ENCODE measurements at places on chromosomes 1 and 21.

DNA sequence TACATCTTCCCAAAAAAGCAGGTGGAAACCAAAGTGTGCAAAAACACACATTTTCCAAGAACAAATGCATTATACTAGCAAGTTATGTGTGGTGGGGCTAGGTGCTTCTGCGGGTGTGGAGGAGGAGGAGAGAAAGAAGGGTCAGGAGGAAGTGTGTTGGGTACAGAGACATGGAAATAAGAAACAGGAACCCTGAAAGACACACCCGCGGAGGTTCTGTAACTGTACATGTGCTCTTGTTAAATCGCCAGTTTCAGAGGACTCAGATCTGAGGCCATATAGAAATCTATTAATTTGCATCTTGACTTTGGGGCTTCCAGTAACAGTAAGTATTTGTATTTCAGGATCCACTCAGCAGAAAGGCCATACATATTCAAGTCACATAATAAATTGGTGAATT is 30.9 kb downstream of the ERG start:
- no peak for DNase-seq

DNA sequence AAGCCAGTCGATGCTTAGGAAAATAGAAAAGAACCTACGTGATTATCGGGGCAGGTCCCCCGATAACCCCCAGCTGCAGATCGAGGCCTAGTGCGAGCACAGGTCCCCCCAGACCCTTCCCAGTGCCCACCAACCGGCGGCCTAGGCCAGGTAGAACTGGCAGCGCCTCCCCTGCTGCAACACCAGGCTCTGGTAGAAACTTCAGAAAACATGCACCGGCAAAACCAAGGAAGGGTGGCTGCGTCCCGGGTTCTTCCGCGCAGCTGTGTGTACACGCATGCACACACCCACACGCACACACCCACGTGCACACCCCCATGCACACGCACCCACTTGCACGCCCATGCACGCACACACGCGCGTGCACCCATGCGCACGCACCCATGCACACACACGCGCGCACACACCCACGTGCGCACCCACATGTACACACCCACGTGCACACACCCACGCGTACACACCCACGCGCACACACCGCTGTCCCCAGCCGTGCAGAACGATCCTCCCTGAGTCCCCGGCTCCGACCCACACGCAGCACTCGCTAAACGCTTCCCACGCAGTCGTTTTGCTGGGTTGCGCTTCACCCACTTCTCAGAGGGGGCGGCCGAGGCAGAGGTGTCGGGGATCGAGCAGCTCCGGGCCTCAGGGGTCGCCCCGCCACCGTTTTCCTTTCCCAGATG is 5.2 kb downstream of the TSPEAR start:
- no peak for DNase-seq

- DNase-seq = peak; percentile 28
Observed at GRCh38 chr1:100445565-100445964, 92.4 kb upstream of the GPR88 start.

- DNase-seq = no peak
Observed at GRCh38 chr1:212525479-212526110, 83.0 kb upstream of the ATF3 start.

GRCh38 chr21:14086553-14086952 is 124.2 kb downstream of the LIPI start:
- no peak for DNase-seq

GRCh38 chr1:28577052-28577678 is 14.9 kb upstream of the RAB42 start:
- DNase-seq = peak; percentile 21

GRCh38 chr1:108082738-108083562 is 117.2 kb downstream of the SLC25A24 start:
- DNase-seq = no peak

DNA sequence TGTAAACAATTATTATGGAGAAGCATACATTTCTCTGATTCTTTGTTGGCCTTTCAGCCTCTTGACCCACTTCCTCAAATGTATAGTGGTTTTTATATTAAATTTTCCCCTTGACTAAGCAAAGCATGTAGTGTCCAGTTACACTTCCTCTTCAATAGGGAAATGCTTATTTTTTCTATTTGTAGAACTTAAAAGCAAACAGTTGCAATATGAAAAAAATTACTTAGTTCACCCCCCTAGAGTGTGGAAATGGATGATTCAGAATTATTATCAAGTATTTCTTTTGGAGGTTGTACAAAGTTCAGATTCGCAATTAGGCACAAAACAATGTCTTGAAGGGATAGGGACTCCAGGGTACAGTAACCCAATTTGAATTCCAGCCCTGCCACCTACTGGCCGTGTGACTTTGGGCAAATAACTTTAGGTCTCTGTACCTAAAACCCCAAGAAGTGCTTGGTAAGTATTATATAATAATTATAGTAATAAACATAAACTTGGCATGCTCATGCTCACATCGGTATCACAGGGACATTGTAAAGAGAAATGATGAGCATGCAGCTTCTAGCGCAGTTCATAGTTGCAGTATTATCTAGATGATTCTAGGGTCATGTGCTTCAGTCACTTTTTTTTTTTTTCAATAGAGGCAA is 28.6 kb upstream of the IFNGR2 start:
- peak; percentile 82 for DNase-seq

- DNase-seq = no peak
Observed at GRCh38 chr1:221622389-221622788, 119.5 kb downstream of the DUSP10 start.

GRCh38 chr1:205843036-205843859 is 6.7 kb downstream of the PM20D1 start:
- DNase-seq = no peak

GRCh38 chr1:231534703-231535159 is 6.3 kb downstream of the TSNAX start:
- no peak for DNase-seq

- peak; percentile 87 for DNase-seq
Observed at GRCh38 chr1:205335692-205336091, 14.1 kb upstream of the NUAK2 start.

DNA sequence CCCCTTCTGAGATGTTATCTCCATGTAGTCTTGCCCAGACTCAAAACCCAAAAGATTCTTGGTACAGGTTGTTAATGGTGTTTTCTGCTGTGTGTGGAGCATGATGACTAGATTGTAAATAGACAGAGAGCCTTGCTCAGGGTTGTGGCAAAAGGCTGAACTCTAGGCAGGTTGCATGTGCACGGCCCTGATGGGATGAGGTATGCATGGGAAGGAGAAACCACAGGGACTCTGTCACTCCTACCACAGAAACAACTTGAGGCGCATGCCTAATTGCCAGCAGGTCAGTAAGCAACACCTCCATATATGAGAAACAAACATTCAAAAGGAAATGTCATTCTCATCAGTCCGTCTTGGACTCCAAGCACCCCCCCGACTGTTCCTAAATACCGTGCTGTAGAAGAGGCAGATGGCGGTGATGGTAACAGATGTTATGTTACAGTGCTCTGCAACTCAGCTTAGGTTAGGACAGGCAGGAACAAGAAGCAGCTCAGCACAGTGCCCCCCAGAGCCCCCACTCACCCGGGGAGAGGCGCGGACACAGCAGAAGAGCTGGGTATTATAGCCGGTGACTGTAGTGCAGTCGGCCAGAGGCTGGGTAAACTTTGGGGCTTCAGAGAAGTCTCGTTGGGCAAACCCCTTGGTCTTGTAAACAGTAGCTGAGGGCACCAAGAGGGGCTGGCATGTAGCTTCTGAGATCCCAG is 10.9 kb downstream of the MYBPHL start:
- no peak for DNase-seq

DNA sequence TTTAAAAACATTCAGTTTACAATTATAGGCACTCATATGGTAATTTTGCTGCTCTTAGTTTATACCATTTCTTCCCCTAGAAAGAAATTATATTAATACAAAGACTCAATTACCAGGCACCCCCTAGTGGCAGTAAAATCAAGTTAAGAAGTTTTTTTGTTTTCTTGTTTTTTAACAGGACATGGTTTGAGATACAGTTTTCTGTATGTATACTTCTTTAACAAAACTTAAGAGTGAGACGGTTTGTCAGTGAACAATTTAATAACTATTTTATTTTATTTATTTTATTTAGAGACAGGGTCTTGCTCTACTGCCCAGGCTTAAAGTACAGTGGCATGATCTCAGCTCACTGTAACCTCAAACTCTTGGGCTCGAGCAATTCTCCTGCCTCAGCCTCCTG is 224.6 kb downstream of the FAF1 start:
- peak; percentile 33 for DNase-seq

- no peak for DNase-seq
Observed at GRCh38 chr1:21124846-21125245, 51.9 kb downstream of the EIF4G3 start.

DNA sequence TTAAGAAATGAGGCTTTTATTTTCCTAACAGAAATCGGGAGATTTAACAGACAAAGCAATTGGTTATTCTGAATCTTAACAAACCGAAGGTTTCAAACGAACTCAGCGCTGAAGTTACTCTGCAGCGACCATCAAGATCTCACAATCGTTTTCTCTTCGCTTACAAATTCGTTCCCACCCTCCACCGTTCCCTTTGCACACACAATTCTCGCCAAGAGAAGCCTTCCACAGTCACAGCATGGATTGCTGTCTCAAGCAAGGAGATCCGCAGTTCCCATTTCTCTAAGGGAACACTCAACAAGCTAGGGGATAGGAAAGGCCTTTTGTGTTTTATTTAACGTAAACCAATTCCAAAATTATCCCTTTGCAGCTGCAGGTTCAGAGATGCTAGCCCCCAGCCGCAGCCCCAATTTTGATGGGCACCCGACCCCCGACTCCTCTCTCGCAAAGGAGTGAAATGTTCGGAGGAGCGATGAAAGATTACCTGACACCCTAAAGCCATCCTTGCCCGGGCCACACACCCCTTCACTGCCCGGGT is 755 bp downstream of the FBXO42 start:
- DNase-seq = no peak

GRCh38 chr21:26194326-26194725 is 23.8 kb upstream of the APP start:
- DNase-seq = no peak

DNA sequence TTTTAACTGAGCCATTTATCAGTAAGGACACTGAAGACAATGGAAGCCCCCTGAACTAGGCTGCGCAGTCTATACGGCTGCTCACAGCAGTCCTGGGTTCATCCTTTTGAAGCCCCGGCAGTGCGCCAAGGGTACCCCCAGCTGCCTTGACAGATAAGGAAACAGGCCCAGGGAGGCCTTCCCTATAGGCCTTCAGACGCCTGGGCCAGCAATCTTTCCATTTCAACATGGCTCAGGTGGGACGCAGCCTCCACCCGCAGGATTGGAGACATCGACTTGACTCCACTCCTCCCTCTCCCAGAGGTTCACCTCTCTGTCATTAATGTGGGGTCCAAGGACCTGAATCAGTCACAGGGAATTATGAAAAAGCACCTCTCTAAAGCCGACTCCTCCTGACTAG is 2.8 kb upstream of the LYPD8 start:
- no peak for DNase-seq

DNA sequence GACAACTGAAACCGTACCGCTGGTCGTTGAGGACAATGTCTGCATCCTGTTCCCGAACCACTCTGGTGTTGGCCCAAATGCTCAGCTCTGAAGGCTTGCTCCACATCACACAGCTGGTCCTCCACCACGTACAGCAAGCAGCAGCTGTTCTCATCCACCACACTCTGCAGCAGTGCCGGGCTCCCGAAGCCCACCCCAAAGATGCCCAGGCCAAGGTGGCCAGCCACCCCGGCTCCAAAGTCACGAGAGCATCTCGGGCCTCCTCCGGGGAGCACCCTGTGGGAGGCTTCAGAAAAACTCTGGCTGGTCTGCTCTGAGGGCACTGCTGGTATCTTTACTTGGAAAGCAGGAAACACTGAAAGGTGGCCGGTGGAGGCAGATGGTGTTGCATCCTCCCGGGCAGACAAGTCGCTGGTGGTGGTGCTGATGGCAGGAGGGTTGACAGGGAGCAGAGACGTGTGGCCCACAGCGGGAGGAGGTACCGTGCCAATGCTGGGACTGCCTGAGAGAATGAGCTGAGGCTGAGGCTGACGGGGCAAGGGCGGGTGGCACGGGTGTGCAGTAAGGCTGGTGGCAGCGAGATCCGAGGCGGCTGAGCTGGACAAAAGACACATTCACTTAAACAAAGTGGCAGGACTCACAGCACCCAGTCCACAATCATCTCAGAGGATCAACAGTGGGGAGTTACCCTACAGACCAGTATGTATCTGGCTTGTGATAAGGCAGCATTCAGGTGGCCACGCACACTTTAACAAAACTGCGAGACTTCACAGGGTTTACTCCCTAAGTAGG is 6.5 kb upstream of the CCDC27 start:
- DNase-seq = peak; percentile 16

- no peak for DNase-seq
Observed at GRCh38 chr1:156556354-156556753, 16.0 kb downstream of the IQGAP3 start.

- DNase-seq = no peak
Observed at GRCh38 chr1:91727763-91728162, 158.2 kb downstream of the TGFBR3 start.

- no peak for DNase-seq
Observed at GRCh38 chr1:18013216-18013615, 94.4 kb upstream of the IGSF21 start.

- no peak for DNase-seq
Observed at GRCh38 chr1:241101622-241102021, 255.4 kb downstream of the RGS7 start.

GRCh38 chr1:201103666-201104065 is 8.6 kb downstream of the CACNA1S start:
- no peak for DNase-seq

DNA sequence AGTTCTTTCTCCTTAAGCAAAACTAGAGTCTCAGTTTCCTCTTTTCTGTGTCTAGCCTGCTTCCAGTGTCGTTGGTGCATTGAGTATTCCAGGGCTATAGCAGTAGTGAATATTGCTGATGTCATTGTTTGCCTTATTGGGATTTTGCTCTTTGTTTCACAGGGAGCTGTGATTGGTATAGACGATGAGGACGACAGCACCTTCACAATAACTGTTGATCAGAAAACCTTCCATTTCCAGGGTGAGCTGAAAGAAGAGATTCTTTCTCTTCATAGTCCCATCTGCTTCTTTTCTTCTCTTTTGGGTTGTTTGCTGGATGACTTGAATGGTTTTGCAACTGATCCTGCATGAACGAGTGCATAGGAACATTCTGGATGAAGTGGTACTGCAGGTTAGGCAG is 52.4 kb downstream of the OSBPL9 start:
- DNase-seq = no peak

DNA sequence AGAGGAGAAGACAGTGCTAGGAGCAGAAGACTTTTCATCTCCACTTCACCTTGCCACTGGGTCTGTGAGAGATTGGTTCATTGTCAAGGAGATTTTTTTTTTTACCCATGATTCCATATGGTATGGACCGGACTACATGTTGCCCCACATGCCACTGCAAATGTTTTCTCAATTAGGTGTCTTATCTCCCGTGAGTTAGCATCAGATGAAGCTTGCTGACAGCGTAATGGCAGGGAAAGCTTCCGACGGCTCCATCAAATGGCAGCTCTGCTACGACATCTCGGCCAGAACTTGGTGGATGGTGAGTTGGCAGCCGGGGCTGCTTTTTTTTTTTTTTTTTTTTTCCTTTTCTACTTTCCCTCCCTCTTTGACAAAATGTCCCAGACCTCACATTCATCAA is 217.2 kb upstream of the NFIA start:
- no peak for DNase-seq

Data from B cell (primary cell).